ENCODE measurements at places on chromosomes 4 and X.

GRCh38 chr4:23015821-23016220 is 323.1 kb downstream of the GBA3 start:
- DNase-seq, result no peak

GRCh38 chr4:186172546-186172945 is 18.8 kb upstream of the CYP4V2 start:
- no peak for DNase-seq

DNA sequence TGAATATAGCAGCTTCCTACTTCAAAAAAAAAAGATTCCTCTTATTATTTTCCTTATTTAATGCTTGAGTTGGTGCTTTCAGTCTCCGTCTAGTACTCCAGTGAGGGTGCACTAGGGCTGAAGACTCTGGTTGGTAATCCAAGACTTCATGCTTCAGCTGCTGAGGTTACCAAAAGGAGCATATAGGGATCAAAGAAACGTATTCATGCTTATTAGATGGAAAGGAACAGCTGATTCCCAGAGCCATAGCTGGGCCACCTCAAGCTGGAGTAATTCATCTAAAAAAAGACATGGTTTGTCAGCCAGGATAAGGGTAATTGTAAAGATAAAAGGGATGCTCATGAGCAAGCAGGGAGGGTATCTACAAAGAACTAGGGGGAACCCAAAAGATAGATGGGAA is 131.7 kb upstream of the FAM47B start:
- DNase-seq, result no peak

GRCh38 chrX:38278682-38279081 is 48.6 kb downstream of the RPGR start:
- no peak for DNase-seq

- DNase-seq, result no peak
Measured at GRCh38 chr4:126965877-126966276, 666.9 kb upstream of the INTU start.

DNA sequence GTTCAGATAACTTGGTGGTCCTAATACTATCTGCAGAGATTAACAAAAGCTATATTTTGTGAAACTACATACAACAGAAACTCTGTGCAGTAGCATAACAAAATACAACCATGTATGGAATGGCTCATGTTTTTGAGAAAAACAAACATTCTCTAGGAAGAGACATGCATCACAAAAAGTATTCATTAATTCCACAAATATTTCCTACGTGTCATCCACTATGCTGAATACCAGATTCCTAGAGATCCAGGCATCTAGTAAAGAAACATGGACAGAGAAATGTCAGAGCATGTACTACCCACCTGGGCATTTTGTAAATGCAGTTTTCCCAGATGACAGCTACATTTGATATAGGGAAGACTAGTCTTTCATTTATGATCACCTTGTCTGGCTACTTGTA is 248.1 kb downstream of the OPHN1 start:
- DNase-seq, result no peak

DNA sequence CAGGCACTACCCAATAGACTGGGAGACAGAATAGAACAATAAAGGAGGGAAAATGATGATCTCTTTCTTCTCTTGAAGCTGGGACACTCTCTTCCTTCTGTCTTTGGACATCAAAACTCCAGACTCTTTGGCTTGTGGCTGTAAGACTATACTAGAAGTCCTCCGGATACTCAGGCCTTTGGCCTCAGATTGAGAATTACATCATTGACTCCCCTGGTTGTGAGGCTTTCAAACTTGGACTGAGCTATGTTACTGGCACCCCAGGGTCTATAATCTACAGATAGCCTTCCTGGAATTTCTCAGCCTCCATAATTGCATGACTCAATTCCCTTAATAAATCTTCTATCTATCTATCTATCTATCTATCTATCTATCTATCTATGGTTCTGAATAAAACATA is 294.2 kb upstream of the CT83 start:
- no peak for DNase-seq
